ENCODE measurements at places on chromosomes 12 and 14.
A peak's percentile ranks its signal among the peaks of the same experiment; 100 is the strongest.

DNA sequence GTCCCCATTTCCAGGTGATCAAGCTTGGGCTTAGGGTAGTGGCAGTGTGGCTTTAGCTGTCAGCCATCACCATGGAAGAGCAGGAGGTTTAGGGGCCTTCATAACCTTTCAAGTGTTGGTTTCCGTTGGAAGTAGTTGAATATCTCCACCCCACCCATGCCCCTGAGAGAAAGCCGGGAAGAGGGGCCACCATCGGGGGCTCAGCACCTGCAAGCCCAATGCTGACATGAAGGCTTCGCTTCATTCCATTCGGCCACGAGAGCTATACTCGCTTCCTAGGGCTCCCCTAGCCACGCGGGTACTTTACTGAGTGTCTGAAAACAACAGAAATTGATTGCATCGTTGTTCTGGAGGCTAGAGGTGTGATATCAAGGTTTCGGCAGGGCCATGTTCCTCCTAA is 234.8 kb downstream of the ZFP36L1 start:
- DNase-seq = no peak

- no peak for DNase-seq
Observed at GRCh38 chr14:51950007-51950406, 39.3 kb upstream of the RTRAF start.

DNA sequence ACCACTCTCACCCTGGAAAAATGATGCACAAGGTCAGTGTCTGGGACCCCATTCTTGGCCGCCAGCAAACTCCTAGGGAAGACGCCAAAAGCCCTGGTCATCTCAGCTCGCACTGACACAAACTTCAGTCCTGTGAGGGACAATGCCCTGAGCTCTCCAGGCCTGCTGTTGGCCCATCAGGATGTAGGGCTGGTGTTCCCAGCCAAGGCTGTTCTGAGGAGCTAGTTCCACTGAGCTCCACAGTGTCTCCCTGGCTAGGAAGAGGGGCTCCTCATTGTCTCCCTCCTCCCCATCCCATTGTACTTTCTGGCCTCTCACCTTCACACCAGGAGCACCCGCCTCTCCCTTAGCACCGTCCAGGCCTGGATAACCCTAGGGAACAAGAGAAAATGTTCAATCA is 10.8 kb downstream of the COL2A1 start:
- DNase-seq = no peak

DNA sequence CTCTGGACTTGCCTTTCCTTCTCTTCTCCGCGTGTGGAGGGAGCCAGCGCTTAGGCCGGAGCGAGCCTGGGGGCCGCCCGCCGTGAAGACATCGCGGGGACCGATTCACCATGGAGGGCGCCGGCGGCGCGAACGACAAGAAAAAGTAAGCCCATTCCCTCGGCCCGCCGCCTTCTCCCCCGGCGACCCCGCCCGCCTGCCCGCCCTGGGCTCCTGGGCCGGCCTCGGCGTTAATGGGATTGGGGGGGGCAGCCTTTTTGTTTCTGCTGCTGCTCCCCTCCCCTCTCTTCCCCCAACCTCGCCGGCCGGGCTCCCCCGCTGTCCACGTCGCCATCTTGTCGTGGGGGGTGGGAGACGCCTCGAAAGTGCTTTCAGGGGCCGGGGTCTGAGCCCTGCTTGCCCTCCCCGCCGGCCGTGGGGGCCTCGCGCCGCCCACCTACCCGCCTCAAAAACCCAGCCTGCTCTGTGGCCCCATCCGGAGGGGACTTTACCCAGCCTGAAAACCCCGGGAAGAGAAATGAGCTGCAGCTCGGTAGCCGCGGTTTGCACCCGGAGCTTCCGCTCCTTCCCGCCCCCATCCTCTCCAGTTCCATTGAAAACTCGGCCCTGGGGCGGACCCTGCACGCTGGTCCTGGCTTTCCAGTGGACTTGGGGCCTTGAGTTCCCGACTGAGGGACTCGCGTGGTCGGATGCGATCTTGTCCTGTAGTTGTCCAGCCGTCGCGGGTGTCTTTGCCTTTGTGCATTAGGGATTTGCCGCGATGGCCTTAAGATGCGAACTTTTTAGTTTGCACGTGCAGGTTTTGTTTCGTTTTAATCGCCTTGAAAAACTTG is 598 bp downstream of the HIF1A start:
- DNase-seq = peak; percentile 44

DNA sequence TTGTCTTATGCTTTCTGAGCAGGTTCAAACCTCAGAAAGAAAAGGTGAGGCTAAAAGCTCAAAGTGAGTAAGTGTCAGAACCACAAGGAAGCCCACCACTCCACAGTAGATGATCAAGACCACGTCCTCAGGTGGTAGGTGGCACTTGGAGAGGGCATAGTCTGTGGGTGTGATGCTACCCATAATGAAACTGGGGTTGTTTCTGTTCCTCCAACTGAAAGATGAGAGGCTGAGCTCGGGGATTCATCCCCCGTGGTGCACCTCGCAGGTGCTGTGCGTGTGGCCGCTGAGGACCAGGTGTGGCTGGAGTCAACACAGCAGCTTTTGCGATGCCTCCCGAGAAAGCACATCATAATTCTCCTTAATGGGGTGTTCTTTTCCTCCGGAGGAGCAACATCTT is 285.7 kb downstream of the TTC8 start:
- no peak for DNase-seq

DNA sequence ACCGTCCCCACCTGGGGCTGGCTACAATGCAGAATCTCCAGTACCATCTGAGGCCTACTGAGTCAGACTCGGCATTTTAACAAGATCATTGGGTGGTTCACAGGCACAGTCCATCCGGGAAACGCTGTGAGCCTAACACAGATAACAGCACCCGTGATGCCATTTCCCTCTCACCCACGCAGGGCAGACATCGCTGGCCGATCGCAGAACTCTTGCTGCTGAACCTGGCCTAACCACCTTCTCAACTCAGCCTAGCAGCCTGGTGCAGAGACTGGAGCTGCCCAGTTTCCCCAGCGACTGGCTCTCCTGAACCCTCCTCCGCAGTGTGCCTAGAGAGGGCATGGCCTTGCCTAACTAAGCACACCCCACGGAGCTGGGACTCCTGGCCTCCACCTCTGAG is 83.3 kb downstream of the NCOR2 start:
- DNase-seq = no peak

GRCh38 chr12:18646286-18646890 is 91.4 kb downstream of the PLCZ1 start:
- DNase-seq = no peak

DNA sequence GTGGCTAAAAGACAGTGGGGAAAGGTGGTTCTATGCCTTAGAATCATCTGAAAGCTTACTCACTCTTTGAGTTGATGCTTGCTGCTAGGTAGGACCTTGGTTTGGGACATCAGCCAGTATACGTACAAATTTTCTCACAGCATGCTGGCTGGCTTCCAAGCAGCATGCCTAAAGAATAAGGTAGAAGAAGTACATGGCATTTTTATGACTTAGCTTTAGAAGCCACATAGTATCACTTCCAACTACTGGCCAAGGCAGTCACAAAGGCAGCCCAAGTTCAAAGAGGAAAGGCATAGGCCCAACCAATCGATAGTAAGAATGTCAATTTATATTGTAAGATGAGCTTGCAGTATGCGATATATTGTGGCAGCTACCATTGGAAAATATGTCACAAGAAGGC is 284.2 kb upstream of the CAND1 start:
- no peak for DNase-seq

GRCh38 chr12:89352242-89352491 is 134 bp downstream of the DUSP6 start:
- DNase-seq = peak; percentile 75

DNA sequence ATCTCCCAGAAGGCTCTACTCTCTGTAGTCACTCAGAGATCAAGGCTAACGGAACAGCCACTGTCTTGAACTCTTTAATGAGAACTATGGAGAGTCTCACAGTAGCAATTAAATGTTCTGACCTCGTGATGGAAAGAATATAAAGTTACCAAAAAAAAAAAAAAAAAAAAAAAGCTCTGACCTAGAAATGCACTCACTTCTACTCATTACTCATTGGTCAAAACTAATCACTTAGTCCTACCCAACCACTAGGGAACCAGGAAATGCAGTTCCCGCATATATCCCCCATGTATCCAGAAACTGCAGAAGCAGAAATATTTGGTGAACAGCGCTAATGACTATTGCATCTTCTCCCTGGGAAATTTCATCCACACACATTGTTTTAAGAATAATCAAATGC is 29.5 kb upstream of the C12orf76 start:
- no peak for DNase-seq

DNA sequence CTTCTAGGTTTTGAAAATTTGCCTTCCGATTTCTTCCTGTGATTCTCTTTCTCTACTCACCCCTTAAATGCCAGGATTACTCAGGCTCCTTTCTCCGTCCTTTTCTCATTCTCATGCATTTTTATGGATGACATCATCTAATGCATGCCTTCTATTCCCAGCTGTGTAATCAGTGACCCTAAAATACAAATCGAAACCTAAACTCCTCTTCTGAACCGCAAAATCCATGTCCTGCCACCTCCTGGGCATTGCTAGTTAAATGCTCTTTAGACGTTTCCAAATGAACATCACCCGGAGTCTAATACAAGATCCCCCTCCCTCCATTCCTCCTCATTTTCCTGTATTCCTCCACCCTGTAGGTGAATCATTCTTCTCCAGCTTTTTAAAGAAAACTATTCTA is 1703.1 kb upstream of the FLRT2 start:
- DNase-seq = no peak

- DNase-seq = peak; percentile 60
Observed at GRCh38 chr12:55930771-55931316, at the start of gene DGKA. Gene DGKA, plus strand, starts transcription at chr12:55931162. Its CDS starts 5,342 bp downstream, at chr12:55936504.

- DNase-seq = no peak
Observed at GRCh38 chr12:57142727-57143126, 4.7 kb downstream of the LRP1-AS start.

- DNase-seq = no peak
Observed at GRCh38 chr14:54652188-54652587, 85.3 kb downstream of the SAMD4A start.

DNA sequence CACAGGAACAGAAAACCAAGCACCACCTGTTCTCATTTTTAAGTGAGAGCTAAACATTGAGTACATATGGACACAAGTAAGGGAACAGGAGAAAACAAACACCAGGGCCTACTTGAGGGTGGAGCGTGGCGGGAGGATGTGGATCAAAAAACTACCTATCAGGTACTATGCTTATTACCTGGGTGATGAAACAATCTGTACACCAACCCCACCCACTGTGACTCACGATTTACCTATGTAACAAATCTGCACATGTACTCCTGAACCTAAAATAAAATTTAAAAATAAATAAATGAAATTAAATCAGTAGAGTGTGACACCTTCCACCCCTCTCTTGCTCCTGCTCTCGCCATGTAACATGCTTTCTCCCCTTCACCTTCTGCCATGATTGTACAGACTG is 615.5 kb downstream of the RPL10L start:
- DNase-seq = no peak

GRCh38 chr12:130185455-130186391 is 23.5 kb downstream of the FZD10 start:
- no peak for DNase-seq

GRCh38 chr12:47938093-47938492 is 25.3 kb upstream of the TMEM106C start:
- DNase-seq = no peak

DNA sequence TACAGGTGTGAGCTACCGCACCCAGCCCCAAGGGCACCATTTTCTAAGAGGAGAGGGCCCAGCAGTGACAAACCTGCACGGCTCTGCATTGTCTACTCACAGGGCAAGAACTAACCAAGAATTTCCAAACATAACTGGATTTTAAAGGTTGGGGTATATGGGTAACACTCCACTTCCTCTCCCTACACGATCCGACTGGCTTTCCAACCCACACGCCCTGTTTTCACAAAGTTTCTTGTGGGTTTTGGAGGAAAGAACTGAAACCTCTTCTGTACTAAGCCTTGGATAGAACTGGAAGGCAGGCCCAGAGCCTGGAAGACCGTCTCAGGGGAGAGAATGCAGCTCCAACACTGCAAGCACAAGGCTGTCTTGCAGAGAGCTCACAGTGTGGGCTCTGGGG is 24.9 kb downstream of the SNRNP35 start:
- DNase-seq = no peak

DNA sequence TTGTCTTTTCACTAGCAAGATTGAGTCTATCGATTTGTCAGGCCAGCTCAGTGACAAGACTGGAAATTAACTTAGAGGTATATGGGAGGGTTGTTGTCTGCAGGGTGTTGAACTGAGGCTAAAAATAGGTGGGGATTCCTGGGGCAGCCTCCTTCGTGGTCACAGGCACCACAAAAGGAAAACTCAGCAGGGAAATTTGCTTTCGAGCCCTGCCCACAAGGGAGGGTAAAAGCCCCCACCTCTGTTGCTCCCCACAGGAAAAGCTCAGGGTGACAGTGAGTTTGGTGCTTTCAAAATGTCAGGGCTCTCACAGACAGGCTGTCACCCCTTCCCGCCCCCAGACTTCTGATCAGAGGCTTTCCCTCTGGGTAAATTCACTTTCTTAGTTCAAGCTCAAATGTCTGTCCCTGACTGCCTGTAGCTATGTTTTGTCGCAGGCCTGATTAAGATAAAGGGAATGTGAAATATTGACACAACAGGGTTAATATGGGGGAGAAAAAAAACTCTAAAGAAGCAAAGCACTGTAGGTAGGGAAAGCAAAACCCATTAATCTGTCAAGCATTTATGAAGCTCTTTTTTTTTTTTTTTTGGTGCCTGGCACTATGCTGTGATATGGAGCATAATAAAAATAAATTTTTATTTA is 11.7 kb upstream of the NFKBIA start:
- DNase-seq = no peak

Measured in NCI-H526 treated with DMSO at 0.1 percent for 48 hours (cell line).